Glutamatergic neuron (in vitro differentiated cells): ENCODE measurements at places on chromosomes 12 and 14. TPM values are rescaled to one million over a fixed set of nuclear protein-coding genes. Genes with fewer than 3 reads are reported as not detected.

GRCh38 chr12:57603815-57604453 lies 690 bp upstream of the DTX3 start:
- peaks cover 15% of the 10 kb centered on the region for H3K27me3 ChIP-seq
- peaks cover 13% of the 10 kb centered on the region for H3K36me3 ChIP-seq
- H3K4me3 ChIP-seq = peak overlapping the region; percentile 90
- DNase-seq = no peak
- H3K27ac ChIP-seq = peak overlapping the region; percentile 93

GRCh38 chr14:21990116-21990515 lies 316.5 kb upstream of the OR4E1 start:
- H3K36me3 ChIP-seq = no peaks in the 10 kb centered on the region
- no peak overlapping the region for H3K27ac ChIP-seq
- no peak overlapping the region for H3K4me3 ChIP-seq

DNA sequence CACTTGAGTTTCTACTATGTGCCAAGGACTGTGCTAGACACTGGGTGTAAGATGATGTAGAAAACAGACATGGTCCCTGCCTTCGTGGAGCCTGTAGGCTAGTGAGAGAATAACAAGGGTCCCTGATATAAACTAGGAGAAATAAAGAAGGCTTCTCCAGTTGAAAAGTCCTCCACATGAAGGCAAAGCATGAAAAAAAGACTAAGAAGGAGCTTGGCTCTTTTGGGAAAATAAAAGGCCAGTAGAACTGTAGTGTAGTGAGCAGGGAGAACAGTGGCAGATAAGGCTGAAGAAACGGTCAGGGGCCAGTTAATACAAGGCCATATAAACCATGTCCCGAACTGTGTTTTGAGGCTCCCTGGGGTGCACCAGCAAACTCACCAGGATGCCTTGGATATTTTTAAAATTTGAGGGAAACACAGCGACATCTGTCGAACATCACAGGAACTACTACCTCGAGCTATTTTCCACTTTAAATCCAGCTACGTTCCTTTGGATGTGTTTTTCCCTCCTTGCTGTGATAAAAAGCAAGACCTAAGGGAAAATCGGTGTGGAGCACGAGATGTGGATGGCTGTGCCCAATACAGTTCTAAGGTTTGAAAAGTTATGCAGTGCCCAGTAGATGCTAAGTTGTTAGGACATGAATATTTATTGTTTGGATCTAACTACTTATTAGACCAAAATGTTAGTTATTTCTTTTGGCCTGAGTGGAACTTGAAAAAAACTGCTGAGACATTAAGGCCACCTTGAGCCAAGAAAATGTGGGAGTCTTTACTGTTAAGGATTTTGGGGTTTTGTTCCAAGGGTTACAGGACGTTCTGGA lies 8.5 kb upstream of the CFL2 start:
- H3K27me3 ChIP-seq = no peaks in the 10 kb centered on the region
- H3K27ac ChIP-seq = no peak overlapping the region
- H3K36me3 ChIP-seq = no peaks in the 10 kb centered on the region

- no peaks in the 10 kb centered on the region for H3K4me1 ChIP-seq
- DNase-seq = no peak
- H3K27ac ChIP-seq = no peak overlapping the region
- no peaks in the 10 kb centered on the region for H3K36me3 ChIP-seq
- H3K4me3 ChIP-seq = no peak overlapping the region
Measured at GRCh38 chr12:85983601-85984000, 109.5 kb downstream of the NTS start.

- H3K27me3 ChIP-seq = peaks cover 3% of the 10 kb centered on the region
- DNase-seq = no peak
- H3K27ac ChIP-seq = peak overlapping the region; percentile 43
- no peaks in the 10 kb centered on the region for H3K36me3 ChIP-seq
Measured at GRCh38 chr12:30691122-30691879, 4.4 kb downstream of the IPO8 start.

Gene CLEC1B
- not detected for total RNA-seq

Gene KRT73
- total RNA-seq = not detected

Gene DAO
- not detected for total RNA-seq

Gene SERPINA3
- total RNA-seq = not detected
